ENCODE measurements at places on chromosomes 1 and 21.

DNA sequence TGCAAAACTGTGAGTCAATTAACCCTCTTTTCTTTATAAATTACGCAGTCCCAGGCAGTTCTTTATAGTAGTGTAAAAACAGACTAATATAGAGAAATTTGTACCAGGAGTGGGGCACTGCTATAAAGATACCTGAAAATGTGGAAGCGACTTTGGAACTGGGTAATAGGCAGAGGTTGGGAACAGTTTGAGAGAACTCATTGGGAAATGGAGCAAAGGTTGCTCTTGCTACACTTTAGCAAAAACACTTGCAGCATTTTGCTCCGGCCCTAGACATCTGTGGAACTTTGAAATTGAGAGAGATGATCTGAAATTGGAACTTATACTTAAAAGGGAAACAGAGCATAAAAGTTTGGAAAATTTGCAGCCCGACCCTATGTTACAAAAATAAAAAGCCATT lies 810.9 kb downstream of the LTN1 start:
- DNase-seq = no peak

DNA sequence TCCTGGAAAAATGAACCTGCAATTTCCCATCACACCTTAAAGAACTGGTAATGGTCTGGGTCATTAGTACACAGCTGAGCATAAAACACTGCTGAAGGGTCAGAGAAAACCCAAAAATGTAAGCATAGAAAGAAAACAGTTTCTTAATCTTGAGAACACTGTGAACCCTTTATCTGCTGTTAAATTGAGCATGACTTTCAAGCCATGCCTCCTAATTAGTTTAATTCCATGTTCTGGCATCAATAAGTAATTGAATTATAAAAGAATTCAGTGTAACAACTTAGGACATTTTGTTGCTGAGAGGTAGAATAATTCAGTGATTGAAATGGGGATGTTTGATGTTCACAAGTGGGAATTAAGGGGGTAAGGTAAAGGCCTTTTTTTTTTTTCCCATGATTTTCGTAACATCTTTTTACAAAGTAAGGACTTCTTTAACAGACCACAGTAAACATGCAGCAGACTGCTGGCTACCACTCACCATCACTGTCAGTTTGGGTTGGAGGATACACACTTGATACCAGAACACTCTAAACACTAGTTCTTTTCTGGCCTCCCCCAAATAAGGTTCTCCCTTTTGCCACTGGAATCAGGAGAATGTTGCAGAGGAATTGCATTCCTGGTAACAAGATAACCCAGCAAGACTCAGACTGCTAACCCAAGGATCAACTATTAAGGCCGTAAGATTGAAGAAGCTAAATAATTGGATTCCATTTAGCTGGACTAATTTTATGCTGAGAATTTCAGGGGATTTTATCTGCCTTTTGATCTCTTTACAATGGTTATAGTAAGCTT lies 3.0 kb downstream of the RWDD3 start:
- no peak for DNase-seq

- peak; percentile 94 for DNase-seq
These were observed 855 bp upstream of the IVNS1ABP start for GRCh38 chr1:185317886-185318310.

DNA sequence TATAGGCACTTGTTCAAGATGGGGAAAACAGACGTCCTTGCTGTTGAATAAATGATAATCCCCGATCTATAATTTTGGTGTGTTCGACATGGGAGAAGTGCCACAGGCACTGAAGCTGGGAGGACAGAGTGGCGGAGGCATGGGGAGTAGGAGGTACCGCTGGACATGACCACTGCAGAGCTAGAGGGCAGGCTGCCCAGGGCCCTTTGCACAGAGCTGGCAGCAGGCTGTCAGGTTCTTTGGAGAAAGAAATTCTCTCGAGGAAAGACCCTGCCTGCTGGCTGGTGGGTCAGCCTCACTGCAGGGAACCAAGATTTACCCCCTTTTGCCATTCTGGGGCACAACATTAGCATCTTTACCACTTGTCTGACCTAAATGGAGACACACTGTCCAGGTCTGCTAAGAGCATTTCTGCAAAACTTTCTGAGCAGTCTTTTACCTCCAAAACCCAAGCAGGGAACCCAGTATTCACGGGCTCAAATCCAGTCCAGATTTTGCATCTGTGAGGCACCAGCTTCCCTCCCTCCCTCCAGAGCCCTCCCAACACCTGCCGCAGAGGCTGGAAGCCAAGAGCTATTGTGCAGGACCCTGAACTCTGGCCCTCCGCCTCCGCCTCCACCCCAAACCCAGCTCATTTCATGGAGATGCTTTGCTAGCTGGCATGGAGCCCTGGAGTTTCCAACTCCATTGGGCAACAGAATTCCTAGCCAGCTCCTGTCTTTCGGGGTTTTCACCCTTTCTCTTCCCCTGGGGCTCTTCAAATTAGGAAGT lies 142.3 kb downstream of the PLXNA2 start:
- no peak for DNase-seq

GRCh38 chr1:182183606-182184005 lies 122.1 kb upstream of the ZNF648 start:
- no peak for DNase-seq

DNA sequence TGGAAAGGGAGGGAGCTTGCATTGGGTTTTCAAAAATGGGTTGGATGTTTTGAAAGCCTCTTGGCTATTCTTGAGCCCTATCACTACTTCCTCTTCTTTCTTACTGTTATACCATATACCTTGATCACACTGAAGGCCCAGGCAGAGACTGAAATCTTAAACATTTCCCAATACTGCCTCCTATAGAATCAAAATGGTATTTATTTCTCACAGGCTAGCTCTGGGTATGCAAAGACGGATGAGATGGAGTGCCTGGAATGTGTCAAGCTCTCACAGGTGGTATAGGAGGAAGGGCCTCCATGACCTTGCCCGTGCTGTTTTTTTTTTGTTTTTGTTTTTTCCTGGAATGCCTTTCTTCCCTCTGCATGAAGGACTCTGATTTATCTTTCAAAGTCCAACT lies 268.4 kb upstream of the USP24 start:
- DNase-seq = no peak

DNA sequence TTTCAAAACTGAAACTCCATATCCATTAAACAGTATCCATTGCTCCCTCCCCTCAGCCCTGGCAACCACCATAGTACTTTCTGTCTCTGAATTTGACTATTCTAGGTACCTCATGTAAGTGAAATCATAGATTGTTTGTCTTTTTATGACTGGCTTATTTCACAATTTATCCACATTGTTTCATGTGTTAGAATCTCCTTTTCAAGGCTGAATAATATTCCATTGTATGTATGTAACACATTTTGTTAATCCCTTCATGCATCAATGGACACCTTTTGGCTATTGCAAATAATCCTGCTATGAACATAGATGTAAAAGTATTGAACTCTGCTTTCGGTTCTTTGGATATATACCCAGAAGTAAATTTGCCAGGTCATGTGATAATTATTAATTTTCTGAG lies 37.5 kb downstream of the AGO3 start:
- no peak for DNase-seq

DNA sequence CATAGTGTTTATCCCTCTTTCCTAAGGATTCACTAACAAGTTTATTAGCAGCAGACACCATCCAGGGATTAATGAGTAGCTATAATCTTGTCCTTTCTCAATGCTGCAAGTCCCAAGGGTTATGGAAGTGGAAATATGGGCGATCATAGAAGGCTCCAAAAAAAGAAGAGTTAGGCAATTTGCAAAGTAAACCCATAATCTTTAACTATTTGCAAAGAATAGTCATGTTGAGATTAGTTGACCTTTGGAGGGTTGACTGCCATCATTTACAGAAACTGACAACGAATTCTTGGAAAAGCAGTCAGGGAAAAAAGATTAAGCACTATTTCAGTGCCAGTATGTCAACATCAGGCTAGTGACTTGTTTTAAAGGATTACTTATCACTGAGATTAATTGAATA lies 169.9 kb downstream of the KCNT2 start:
- DNase-seq = no peak

DNA sequence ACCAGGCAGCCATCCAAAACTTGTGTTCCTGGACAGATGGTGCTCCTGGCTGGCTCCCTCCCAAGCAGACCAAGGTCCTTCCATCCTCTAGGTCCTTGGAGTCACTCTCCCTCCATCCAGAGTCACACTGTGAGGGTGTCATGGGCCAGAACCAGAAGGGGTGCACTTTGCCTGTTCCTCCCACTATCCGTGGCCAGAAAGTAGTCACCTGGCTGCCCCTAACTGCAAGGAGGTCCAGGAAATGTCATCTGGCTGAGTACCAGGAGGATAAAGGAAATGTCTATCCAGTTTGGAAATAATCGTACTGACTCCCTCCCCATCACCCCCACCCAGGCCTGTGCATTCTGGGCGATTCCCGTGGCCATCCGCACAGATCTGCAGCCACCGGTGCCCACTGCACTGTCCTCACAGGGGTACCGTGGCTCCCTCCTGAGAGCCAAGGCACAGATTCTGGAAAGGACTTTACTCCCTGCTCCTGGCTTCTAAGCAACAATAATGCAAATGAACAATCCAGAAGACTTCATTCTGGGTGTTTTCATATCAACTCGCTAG lies 253.2 kb downstream of the NPHP4 start:
- DNase-seq = no peak

DNA sequence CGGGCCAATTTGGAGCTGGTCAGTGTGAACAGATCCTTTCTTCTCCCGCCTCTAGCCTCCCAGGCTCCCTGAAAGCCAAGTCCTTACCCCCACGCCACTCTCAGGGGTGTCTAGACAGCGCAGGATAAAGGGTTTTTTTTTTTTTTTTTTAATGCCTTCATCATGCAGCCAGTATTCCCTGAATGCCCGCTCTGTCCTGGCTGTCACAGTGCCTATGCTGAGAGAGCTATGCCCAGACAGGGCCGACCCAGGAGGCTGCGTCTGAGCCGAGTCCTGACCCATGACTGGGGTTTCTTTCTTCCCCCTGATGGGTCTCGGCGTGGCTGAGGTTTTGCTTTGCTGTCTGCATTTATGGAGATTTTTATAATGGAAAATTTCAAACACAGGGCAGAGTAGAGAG lies 18.3 kb downstream of the SPSB1 start:
- no peak for DNase-seq

DNA sequence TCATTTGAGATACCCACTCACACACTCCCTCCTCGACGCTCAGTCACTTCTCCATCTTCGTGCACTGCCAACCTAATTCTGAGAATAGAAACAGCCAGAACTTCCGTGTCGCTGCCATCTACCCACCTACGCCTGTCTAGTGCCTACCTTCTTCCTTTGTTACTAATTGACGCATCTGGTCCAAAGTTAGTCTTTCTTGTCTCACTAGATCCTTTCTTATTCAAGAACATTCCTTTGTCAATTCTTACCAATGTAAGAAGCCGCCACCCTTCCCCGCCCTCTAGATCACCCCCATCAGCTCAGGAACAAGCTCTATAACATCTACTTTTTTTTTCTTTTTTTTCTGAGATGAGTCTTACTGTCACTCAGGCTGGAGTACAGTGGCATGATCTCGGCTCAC lies 3.7 kb downstream of the PADI6 start:
- DNase-seq = no peak

DNA sequence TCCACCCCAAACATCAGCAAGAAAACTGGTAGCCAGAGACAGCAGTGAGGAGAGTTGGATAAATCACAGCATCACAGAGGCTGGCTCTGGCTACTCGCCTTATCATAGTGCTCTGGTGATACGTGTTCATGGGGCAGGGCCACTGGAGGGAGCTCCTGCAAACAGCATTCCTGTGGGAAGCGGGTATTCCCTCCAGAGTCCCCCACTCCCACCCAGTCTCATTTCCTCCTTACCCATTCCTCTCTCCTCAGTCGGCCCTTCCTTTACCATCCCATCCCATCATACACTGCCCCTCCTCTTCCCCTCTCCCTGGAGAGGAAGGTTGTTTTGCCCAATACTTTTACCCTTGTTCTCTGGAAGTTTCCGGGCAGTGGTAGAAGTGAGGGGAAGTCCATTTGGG lies 7.1 kb downstream of the NHLH2 start:
- no peak for DNase-seq

GRCh38 chr1:182442333-182442732 lies 7.6 kb upstream of the RGSL1 start:
- no peak for DNase-seq

DNA sequence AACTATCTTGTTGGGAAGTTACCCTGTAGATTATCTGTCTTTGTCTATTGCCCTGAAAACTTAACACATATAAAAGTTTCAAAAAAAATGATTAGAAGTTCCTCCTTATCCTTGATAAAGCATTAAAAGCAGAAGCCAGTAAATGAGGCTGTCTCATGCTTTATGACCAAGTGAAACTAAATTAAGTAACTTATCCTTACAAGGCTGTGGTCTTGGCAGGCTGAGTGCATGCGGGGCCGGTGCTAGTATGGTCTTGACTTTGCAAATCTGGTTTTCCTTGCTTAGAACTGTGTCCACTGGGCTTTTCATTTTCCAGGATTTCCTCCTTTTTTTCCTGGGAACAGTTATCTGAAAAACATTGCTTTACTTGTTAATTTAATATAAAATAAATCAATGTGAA lies 43.1 kb downstream of the PCNX2 start:
- DNase-seq = no peak

DNA sequence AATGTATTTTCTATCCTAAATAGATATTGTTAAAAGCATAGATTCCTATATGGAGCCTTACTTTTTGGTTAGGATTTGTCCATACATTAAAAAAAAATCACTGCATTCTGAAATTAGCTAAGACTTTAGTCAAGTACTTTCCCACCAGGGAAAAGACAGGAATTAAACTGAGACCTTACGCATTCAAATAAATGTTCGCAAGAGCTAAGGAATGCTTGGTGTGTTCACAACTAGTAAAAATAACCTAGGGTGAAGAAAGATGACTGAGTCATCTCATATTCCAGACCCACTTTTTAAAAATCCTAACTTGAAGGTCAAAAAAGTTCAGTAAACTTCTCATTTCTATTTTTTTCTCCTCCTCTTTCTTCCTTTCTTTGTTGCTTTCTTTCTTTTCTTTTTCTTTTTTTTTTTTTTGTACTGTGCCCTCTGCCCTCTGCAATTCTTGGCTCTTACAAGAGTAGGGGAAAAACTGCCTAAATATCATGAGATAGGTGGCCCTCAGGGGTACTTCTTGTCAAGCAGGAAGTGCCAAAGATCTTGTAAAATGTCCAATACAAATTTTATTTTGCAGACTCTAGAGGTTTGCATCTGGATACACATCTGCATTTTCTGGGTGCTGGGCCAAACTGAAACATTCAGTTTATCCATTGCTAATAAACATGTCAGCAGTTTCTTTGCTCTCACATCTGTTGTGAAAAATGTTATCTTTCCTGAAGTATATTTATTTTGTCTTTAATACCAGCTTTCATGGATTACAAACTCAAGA lies 121.4 kb upstream of the GORAB start:
- DNase-seq = peak; percentile 89

GRCh38 chr1:119595168-119595567 lies 52.9 kb downstream of the ZNF697 start:
- no peak for DNase-seq

DNA sequence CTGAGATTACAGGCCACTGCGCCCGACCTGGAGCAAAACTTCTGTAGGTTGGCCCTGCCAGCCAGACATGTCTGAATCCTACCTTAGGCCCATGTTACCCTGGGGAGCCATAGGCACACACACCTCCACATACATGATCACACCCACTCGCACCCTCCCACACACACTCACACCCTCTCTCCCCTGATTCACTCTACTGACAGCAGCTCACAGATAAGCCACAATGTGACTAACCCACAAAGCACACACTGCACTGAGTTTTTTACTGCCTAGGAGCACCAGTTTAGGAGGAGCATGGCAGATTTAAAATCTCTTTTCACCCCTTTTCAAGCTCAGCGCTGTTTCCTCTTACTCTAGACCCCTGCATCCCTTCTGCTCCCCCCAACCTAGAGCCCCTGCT lies 41.7 kb downstream of the SLC30A1 start:
- no peak for DNase-seq
